Karpas-422 (cell line): ENCODE measurements at places on chromosomes 11 and 22. TPM values are rescaled to one million over a fixed set of nuclear protein-coding genes. Genes with fewer than 3 reads are reported as not detected.

DNA sequence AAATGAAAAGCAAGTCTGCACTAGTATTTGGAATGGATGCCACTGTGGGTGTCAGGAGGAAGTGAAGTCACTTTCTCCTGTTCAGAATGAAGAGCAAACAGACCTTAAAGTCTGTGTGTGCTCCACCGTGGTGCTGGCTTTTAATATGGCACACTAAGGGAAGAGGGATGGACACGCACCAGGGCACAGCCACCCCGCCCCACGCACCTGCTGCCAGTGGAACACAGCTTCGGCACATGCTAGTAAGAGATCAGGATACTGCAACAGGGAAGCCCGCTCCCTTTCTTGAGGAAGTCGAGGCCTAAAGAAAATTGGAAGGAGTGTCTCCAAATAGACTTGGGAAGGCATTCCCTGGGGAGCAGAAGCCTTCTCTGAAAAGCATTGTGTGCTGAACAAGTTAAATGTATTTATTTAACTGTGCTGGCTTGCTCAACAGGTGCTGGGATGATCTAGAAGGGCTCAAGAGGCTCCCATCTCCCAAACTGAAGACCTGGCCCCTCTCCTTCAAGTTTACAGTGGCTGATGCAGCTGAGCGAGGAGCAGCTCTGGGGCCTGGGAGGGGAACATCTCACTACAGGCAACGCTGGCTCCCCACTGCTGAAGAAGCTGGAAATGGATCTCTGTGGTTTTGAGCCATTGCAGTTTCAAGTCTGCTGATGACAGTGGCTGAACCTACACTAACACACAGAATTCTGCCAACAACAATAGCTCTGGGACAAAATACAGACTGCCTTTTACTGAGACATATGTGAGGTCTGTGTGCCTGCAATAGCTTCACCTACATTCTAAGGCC is 504.6 kb upstream of the B3GAT1 start:
- H3K27me3 ChIP-seq: no peaks in the 10 kb centered on the region
- no peak overlapping the region for H3K27ac ChIP-seq
- no peak for DNase-seq
- peaks cover 17% of the 10 kb centered on the region for H3K4me1 ChIP-seq
- H3K36me3 ChIP-seq: no peaks in the 10 kb centered on the region

SREBF2 gene
- 159 and 190 TPM in 2 replicates for total RNA-seq

GRCh38 chr11:17010851-17011420 is 3.3 kb downstream of the PLEKHA7 start:
- H3K27me3 ChIP-seq: no peaks in the 10 kb centered on the region
- H3K36me3 ChIP-seq: no peaks in the 10 kb centered on the region
- DNase-seq: no peak
- H3K4me1 ChIP-seq: no peaks in the 10 kb centered on the region
- H3K27ac ChIP-seq: no peak overlapping the region
- H3K4me3 ChIP-seq: no peak overlapping the region

ROBO4 gene
- total RNA-seq: not detected in 2 replicates

MMP1 gene
- not detected in 2 replicates for total RNA-seq

ACTN3 gene
- total RNA-seq: not detected in 2 replicates

FXYD2 gene
- total RNA-seq: 1.4 and 3.1 TPM in 2 replicates

DNA sequence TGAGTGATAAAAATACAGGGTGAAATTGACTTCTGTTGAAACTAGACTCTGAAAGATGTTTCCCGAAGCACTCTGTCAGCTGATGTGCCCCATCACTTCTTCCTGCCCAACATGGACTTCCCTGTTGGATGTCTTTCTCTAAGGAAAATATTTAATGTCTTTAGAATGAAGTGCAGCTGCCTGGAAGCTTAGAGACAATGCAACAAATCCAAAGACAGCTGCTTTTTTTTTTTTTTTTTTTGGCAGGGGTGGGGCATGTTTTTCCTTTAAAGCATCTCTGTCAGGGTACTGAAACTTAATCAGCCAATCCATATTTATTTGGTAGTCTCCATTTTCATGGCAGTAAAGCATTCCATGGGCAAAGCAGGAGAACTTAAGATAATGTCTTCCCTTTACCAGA is 5.9 kb downstream of the JAM3 start:
- peaks cover 37% of the 10 kb centered on the region for H3K4me1 ChIP-seq
- no peak overlapping the region for H3K4me3 ChIP-seq
- DNase-seq: no peak
- H3K36me3 ChIP-seq: no peaks in the 10 kb centered on the region
- H3K27ac ChIP-seq: no peak overlapping the region
- no peaks in the 10 kb centered on the region for H3K27me3 ChIP-seq

- peaks cover 5% of the 10 kb centered on the region for H3K4me1 ChIP-seq
- H3K36me3 ChIP-seq: no peaks in the 10 kb centered on the region
- no peak overlapping the region for H3K4me3 ChIP-seq
- DNase-seq: no peak
- H3K27me3 ChIP-seq: 0 out of 2 replicates have a peak, but pooled peaks cover 5% of the 10 kb centered on the region
Observed at GRCh38 chr11:60777106-60777505, 8.0 kb upstream of the MS4A10 start.

CECR2 gene
- 1.6 TPM in 2 replicates for total RNA-seq

CNTF gene
- 0.76 and 4.1 TPM in 2 replicates for total RNA-seq

GRCh38 chr11:63146581-63146980 is 2.6 kb upstream of the SLC22A24 start:
- no peaks in the 10 kb centered on the region for H3K36me3 ChIP-seq
- no peaks in the 10 kb centered on the region for H3K4me1 ChIP-seq
- no peak overlapping the region for H3K4me3 ChIP-seq
- no peaks in the 10 kb centered on the region for H3K27me3 ChIP-seq
- DNase-seq: no peak

DNA sequence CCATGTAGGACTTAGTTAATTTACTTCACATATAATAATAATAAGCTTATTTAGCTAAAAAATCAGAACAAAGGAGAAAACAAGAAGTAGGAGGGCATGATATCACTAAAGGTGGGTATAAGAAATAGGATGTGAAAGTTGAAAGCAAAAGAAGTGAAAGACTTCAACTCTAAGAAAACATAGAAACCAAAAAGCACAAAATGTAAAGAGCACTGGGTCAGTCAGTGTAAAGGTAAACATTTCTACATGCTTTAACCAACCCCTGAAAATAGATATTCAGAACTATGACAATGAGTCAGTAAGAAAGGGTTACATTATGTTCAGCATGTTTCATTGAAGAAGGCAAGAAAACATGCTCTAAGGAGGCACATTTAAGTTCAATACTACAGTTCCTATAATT is 298.8 kb downstream of the SWAP70 start:
- no peaks in the 10 kb centered on the region for H3K36me3 ChIP-seq
- H3K4me3 ChIP-seq: no peak overlapping the region
- no peaks in the 10 kb centered on the region for H3K4me1 ChIP-seq
- DNase-seq: no peak

IGSF22 gene
- total RNA-seq: not detected in 2 replicates

ANO1 gene
- total RNA-seq: not detected in 2 replicates

GRCh38 chr11:93659841-93660240 is 1.6 kb upstream of the CEP295 start:
- peaks cover 3% of the 10 kb centered on the region; the same call in 1 of the 2 replicates for H3K27me3 ChIP-seq
- H3K4me1 ChIP-seq: peaks cover 28% of the 10 kb centered on the region
- DNase-seq: no peak
- no peak overlapping the region for H3K27ac ChIP-seq
- H3K36me3 ChIP-seq: peaks cover 7% of the 10 kb centered on the region; the same call in 1 of the 2 replicates
